ENCODE measurements at places on chromosomes 16 and 17.
A peak's percentile ranks its signal among the peaks of the same experiment; 100 is the strongest.

- DNase-seq: no peak
Measured at GRCh38 chr16:21084631-21085225, 65.9 kb downstream of the DNAH3 start.

DNA sequence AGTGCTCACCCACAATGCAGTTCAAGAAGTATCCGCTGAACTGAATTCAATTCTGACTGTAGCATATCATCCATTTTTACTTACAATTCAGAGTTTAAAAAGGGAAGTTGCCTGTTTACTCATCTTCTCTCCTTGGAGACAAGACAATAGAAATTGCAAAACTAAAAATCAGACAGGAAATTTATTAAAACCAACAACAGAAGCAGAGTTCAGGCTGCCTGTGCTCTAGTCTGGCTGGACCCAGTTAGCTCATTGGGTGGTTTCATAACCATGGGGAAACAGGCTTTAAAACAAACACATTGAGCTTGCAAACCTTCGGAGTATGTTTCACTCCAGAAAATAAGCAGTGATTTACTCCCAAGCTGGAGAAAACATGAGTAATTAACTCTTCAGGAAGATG is 321.4 kb downstream of the GRIN2A start:
- DNase-seq: no peak

DNA sequence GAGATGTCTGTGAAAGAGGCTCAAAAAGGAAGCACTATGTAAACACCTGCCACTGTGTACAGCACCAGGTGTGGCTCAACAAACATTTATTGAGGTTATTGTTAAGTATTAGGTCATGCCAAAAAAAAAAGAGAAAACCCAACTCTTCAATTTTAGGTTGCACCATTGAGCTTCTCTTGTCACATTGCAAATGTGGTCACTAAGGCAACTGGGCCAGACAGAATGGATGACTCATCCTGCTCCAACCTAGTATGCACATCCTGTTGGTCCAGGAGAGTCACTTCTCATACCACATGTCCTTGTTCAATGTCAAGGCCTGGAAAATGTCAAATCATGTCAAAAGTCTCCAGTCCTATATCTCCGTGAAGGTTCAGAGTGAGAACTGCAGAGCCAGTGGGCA is 25.0 kb downstream of the HOXB1 start:
- no peak for DNase-seq

DNA sequence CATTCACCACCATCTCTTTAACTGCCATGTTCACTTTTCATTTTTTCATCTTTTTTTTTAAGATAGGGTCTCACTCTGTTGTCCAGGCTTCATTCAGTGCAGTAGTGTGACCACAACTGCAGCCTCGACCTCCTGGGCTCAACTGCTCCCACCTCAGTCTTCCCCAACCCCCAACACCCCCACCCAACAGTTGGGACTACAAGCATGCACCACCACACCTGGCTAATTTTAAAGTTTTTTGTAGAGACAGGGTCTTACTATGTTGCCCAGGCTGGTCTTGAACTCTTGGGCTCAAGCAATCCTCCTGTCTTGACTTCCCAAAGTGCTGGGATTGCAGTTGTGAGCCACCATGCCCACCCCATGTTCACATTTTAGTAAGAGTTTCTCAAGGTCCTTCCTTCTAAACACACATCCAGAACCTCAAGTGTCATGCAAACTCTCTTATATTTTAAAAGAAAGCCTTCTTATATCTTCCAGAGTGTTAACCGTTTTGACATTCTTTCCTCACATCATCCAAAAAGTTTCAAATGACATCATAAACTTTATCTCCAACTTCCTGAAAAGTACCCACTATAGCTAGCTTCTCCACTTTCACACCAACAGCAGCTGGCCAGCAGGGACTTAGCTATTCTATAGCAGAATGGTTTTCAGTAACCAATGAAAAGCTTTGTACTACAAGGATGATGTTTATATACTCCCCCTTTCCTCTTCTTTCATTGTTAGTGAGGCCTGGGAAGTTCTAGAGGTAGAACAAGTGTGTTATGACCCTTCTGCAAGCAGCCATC is 49.3 kb downstream of the TRAF4 start:
- no peak for DNase-seq

GRCh38 chr17:17723354-17724261 is 42.4 kb downstream of the RAI1 start:
- no peak for DNase-seq

DNA sequence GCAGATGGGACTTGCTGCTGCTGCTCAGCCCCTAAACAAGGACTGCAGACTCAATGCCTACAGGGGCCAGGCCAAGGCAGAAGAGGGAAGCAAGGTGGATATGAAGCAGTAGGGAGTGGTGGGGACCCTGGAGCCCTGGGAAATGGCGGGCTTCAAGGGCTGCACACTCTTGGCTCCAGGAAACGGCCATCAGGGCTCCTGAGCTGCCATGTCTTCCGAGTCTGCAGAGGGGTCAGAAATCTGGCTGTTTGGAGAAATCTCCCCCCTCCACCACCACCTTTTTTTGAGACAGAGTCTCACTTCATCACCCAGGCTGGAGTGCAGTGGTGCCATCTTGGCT is 169.1 kb downstream of the KATNIP start:
- DNase-seq: no peak

- DNase-seq: no peak
Measured at GRCh38 chr17:80372456-80372855, 42.5 kb upstream of the ENDOV start.

- no peak for DNase-seq
Measured at GRCh38 chr16:58348986-58349385, 43.3 kb upstream of the GINS3 start.

- no peak for DNase-seq
Measured at GRCh38 chr17:73705594-73705993, 61.3 kb upstream of the SDK2 start.

DNA sequence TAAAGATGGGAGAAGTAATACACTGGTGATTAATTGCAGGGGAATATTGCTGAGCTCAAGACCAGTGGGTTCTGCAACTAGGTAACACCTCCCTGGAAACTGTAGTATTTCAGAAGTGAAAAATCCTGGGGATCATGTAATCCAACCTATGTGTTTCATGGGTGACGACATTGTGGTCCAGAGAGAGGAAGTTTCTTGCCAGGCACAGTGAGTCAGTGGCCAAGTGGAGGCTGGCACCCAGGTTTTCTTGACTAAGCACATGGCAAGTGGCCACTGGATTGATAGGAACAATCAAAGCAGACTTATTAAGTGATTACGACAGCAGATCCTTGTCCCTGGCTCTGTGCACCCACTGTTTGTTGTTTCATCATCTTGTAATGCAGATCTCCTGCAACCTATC is 14.6 kb upstream of the CIITA start:
- DNase-seq: peak; percentile 66

DNA sequence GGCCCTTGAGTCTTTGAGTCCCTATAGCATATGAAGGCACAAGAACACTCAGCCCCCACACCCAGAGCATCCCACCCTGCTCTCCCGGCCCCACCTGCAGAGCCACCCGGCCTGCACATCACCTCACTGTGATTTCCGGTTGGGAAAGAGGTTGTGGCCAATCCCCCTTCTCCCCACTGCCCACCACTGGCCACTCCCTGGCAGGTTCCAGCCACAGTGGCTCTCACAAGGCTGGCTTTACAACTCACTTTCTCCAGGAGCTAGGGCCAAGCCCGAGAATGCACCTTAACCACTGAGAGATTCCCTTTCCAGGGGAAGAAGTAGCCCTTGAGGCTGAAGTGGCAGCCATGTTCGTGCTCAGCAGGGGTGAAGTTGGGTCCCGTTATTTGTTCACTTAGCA is 123.9 kb downstream of the C16orf78 start:
- no peak for DNase-seq

GRCh38 chr16:67833415-67834241 is 8.5 kb upstream of the THAP11 start:
- peak; percentile 83 for DNase-seq

DNA sequence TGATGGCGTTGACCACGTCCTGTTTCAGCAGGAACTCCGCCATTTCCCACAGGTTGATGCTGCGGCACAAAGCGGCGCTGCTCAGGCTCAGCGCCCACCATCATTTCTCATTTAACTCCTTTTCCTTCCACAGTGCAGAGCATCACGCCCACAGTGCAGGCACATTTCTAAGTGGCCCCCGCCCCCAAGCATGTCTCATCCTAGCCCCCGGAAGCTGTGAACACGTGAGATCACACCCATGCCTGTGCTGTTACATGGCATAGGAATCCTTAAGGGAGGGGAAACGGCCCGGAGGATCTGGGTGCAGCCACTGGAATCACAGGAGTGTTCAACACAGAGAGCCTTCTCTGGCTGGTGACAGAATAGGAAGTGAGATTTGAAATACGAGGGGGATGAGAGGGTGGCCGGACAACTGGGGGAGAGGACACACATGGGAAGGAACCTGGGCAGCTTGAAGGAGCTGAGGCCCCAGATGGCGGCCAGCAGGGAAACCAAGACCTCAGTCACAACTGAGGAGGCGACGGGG is 4.7 kb downstream of the NAGPA start:
- DNase-seq: no peak

- no peak for DNase-seq
Measured at GRCh38 chr17:5399767-5400166, 19.7 kb downstream of the NUP88 start.

- DNase-seq: no peak
Measured at GRCh38 chr17:81052199-81052997, 17.4 kb downstream of the BAIAP2 start.

DNA sequence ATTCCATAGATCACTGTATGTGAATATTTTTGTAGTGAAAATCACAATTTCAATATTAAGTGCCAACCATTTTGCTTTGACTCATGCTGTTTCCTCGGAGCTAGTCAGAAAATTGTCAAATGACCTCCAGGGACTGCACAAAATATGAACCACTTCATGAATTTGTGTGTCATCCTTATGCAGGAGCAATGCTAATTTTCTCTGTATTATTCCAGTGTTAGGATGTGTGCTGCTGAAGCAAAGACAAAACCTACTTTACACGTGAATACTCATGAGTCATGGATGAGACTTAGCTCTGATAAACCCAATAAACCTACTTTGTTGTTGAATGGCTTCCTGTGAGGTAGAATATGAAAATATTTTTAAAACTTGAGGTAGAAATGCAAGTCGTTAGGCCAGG is 65.2 kb downstream of the SHCBP1 start:
- DNase-seq: no peak
